Stimulated activated memory B cell treated with anti-CD40 and anti-IgM and Interleukin-4, amounts not matched to agents 10 μg/mL and 1 μg/mL and 100 μg/mL, for 72 hours (primary cell): ENCODE measurements at places on chromosomes 7 and 10.

- no peak overlapping the region for H3K4me3 ChIP-seq
- H3K27me3 ChIP-seq = no peaks in the 10 kb centered on the region
- no peaks in the 10 kb centered on the region for H3K36me3 ChIP-seq
- no peak overlapping the region for H3K27ac ChIP-seq
- H3K4me1 ChIP-seq = no peaks in the 10 kb centered on the region
- ATAC-seq = no peak
Measured at GRCh38 chr10:121525251-121526134, 72.8 kb downstream of the FGFR2 start.

DNA sequence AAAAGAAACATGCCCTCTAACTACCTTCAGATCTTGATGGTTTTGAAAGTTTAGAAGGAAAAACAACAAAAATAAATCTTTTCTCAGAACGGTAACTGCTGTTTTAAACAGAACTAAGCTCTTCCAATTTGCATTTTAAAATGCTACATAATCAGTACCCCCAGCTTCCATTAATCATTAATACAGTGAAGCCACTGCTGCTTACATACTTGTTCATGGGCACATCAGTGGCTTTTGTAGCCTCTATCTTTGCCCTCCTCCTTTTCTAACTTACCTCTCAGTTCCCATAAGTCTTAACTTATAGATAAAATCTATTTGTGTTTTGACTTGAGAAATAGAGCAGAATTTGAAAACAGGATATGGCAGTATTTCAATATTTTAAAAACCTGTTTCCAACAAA, 109.1 kb downstream of the POLL start:
- H3K27ac ChIP-seq = no peak overlapping the region
- H3K36me3 ChIP-seq = peaks cover 26% of the 10 kb centered on the region
- ATAC-seq = no peak
- no peaks in the 10 kb centered on the region for H3K4me1 ChIP-seq
- no peaks in the 10 kb centered on the region for H3K27me3 ChIP-seq

GRCh38 chr10:14414901-14415300, 84.2 kb upstream of the FRMD4A start:
- H3K36me3 ChIP-seq = no peaks in the 10 kb centered on the region
- H3K4me3 ChIP-seq = no peak overlapping the region
- H3K27ac ChIP-seq = no peak overlapping the region

- no peak for ATAC-seq
- H3K27ac ChIP-seq = no peak overlapping the region
- H3K4me1 ChIP-seq = no peaks in the 10 kb centered on the region
- H3K4me3 ChIP-seq = no peak overlapping the region
- H3K27me3 ChIP-seq = peaks cover 27% of the 10 kb centered on the region
Measured at GRCh38 chr7:88761779-88762178, 2.3 kb downstream of the ZNF804B start.

DNA sequence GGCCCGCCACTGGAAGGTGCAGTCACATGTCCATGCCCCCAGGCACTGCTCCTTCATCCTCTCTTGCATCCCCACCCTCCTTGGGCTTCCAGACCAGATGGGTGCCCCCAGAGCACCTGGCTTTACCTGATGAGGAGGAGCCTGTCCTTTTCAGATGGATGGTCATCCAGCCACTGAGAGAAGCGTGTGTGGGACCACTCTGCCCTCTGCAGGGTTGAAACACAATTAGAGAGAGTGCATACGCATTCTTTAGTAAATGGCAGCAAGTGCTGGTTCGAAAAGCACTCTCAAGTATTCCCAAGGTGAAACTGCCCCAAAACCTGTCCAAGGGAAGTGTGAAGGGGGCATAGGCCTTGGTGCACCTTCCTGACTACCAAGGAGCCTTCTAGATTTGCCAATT, 41.6 kb downstream of the HBP1 start:
- H3K27ac ChIP-seq = no peak overlapping the region
- no peaks in the 10 kb centered on the region for H3K27me3 ChIP-seq
- no peak overlapping the region for H3K4me3 ChIP-seq
- peaks cover 12% of the 10 kb centered on the region for H3K4me1 ChIP-seq
- H3K36me3 ChIP-seq = peaks cover 58% of the 10 kb centered on the region
- no peak for ATAC-seq

DNA sequence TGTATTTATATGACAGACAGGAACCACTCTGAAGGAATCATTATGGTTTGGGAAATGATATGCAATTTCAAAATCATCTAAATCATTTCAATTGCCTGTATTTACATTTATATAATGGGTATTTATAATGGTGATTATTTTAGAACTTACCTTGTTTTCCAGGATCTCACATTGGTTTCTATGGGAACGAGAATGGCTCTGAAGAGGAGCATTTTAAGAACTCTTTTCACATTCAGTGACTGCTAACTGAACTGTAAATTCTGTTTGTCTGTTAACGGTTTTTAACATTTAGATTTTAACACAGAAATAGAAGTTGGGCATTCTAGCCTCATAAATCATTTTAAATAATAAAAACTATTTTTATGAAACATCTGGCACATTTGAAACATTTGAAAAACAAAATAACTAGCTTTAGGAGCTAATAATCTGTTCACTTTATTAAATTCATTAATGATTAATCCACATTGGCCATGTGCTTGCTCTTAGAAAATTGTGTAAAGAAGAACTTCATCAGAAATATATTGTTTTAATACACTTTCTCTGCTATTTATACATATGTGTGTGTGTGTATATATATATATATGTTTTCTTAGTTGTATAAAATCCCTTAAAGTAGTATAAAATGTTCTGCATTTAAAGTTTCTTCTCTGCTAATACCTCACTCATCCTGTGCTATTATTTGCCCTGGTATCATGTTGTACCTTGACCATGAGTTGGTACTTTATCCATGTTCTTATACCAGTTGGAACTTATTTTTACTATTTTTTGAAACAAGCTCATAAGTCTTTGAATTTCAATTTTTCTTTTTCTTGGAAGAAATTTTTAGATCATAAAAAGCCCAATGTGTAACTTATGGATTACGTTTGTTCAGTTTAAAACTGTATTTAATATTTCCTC, 8.7 kb upstream of the SEM1 start:
- ATAC-seq = no peak
- no peaks in the 10 kb centered on the region for H3K36me3 ChIP-seq
- peaks cover 39% of the 10 kb centered on the region for H3K27me3 ChIP-seq
- H3K4me1 ChIP-seq = no peaks in the 10 kb centered on the region

GRCh38 chr7:107212725-107213124, 43.9 kb downstream of the HBP1 start:
- H3K36me3 ChIP-seq = peaks cover 65% of the 10 kb centered on the region
- ATAC-seq = no peak
- peaks cover 12% of the 10 kb centered on the region for H3K4me1 ChIP-seq
- no peaks in the 10 kb centered on the region for H3K27me3 ChIP-seq

GRCh38 chr7:29976673-29977415, 12.8 kb downstream of the SCRN1 start:
- no peaks in the 10 kb centered on the region for H3K27me3 ChIP-seq
- H3K27ac ChIP-seq = no peak overlapping the region
- H3K4me3 ChIP-seq = no peak overlapping the region

GRCh38 chr7:68619526-68619925, 978.7 kb upstream of the AUTS2 start:
- ATAC-seq = no peak
- H3K4me1 ChIP-seq = no peaks in the 10 kb centered on the region
- no peak overlapping the region for H3K27ac ChIP-seq

- no peaks in the 10 kb centered on the region for H3K36me3 ChIP-seq
- H3K4me3 ChIP-seq = no peak overlapping the region
- H3K27ac ChIP-seq = no peak overlapping the region
- H3K27me3 ChIP-seq = peaks cover 59% of the 10 kb centered on the region
Measured at GRCh38 chr7:29146888-29147609, 712 bp upstream of the CPVL start.

DNA sequence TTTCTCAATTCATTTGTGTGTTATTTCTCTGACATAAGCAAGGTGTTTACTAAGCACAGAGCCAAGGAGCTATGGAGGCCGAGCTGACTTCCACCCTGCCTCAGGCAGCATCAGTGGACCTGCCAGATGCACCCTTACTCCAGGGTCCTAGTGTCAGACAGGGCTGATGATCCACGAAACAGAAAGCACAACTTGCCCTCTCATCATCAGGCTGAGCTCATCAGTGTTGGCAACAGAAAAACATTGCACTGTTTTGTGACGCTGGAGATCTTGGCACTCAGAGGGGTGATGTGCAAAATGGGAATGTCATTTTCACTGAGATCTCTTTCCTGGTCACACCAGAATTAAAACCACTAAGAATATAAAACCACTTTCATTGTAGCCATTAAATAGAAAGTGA, 201.8 kb downstream of the GLI3 start:
- ATAC-seq = no peak
- H3K27ac ChIP-seq = no peak overlapping the region
- peaks cover 3% of the 10 kb centered on the region for H3K27me3 ChIP-seq
- H3K4me1 ChIP-seq = no peaks in the 10 kb centered on the region
- H3K36me3 ChIP-seq = no peaks in the 10 kb centered on the region

DNA sequence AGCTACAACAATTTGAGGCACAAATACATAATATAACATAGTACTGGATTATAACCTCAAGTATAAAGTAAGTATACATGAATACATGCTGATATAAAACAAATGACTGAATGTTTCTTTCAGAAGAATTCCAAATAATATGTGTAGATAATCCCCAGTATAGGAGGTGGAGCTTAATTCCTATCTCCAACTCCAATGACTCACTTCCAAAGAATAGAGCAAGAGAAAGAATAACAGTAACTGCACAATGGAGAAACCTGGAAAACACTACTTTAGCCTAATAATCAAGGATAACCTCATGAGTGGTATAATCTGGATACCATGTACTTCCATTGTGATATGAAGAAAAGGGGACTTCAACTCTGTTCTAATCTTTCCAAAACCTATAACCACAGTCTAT, 13.7 kb upstream of the SEMA3C start:
- H3K4me1 ChIP-seq = no peaks in the 10 kb centered on the region
- H3K27ac ChIP-seq = no peak overlapping the region
- H3K27me3 ChIP-seq = no peaks in the 10 kb centered on the region
- no peak for ATAC-seq
- no peak overlapping the region for H3K4me3 ChIP-seq

GRCh38 chr7:123460616-123461015, 73.8 kb downstream of the IQUB start:
- H3K4me3 ChIP-seq = no peak overlapping the region
- no peaks in the 10 kb centered on the region for H3K4me1 ChIP-seq
- no peak for ATAC-seq
- no peaks in the 10 kb centered on the region for H3K36me3 ChIP-seq
- H3K27me3 ChIP-seq = no peaks in the 10 kb centered on the region

DNA sequence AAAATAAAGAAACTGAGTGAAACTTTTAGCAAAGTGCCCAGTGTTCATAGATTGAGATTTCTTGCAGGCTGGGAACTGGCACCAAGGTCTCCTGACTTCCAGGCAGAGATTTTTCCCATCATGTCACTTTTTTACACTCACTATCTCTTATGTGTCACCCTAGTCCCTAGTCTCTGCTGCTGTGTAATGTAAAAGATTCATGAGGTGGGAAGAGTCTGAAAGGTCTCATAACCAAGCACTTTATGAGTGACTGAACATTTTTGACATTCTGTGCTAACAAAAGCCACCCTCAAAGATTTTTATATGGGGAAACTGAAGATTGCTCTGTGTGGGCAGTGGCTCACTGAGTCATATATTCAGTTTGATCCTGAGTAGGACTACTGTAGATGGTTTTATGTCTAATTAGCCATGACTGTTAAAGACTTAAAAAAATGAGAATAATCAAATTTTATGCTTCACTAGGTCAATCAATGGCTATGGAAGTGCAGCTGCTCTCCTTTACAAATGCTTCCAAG, 900.3 kb upstream of the SORCS1 start:
- H3K27ac ChIP-seq = no peak overlapping the region
- H3K4me1 ChIP-seq = no peaks in the 10 kb centered on the region
- no peak overlapping the region for H3K4me3 ChIP-seq
- no peaks in the 10 kb centered on the region for H3K27me3 ChIP-seq
- no peak for ATAC-seq

DNA sequence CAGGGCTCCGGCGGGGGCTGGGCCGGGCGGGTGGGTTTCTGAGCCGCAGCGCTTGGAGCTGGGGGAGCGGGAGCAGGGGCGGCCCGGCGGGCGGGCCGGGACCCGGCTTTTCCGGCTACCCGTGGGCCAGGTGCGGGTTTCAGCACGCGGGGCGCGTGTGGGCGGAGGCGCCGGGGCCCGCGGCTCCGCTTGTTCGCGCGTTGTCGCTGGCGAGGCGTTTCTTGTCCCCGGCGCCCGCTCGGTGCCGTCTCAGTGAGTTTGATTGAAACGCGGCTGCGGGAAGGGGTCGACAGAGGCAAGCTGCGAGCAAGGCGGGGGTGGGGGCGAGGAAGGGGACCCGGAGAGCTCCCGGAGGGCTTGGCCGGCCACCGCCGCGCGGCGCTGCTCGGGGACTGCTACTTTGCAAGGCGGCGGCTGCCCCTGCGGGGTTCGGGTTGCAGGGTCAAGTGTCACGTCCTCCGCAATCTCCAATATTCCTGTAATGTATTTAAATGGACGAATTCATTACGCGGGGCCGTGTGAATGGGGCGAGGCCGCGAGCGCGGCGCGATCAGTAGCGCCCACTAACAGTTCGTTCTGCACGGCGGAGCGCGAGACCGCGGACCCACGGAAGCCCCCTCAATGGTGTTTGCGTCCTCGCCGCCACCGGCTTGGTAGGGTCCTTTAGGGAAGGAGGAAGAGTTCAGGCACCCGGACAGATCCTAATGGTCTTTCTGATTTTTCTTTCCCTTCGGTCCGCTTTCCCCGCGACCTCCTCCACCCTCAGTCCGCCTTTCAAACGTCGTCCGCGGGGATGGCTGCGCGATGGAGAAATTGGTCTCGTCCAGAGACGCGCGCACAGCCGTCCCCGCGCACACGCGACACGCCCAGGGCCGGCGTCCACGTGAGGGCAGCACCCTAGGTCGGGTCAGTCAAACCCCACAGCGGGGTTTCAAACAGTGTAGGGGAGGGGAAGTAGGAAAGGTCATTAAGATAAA, 76.9 kb downstream of the INSIG1 start:
- peaks cover 46% of the 10 kb centered on the region for H3K4me1 ChIP-seq
- H3K4me3 ChIP-seq = peak overlapping the region; percentile 73
- peaks cover 90% of the 10 kb centered on the region for H3K27me3 ChIP-seq
- H3K36me3 ChIP-seq = no peaks in the 10 kb centered on the region
- ATAC-seq = no peak

DNA sequence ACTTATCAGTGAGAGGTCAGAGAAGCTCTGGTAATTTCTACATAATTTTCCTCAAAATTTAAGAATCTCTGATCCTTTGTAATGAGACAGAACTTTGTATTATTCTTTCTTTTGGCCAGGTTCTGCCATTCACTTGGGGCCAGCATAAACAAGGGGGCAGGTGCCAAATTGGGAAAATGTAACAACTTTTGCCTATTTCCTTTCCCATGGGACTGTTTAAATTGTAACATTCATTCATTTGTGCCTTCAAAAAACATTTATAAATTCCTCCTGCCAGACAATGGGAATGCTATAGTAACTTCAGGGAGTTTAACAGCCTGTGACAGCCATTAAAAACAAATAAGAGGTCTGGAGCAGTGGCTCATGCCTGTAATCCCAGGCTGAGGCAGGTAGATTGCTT, 12.4 kb downstream of the DYNC1I1 start:
- H3K36me3 ChIP-seq = no peaks in the 10 kb centered on the region
- no peak overlapping the region for H3K4me3 ChIP-seq
- H3K27ac ChIP-seq = no peak overlapping the region
- no peaks in the 10 kb centered on the region for H3K4me1 ChIP-seq
- H3K27me3 ChIP-seq = peaks cover 32% of the 10 kb centered on the region
- ATAC-seq = no peak
